Natural killer cell (primary cell): ENCODE measurements at places on chromosomes 3 and 15. TPM values are rescaled to one million over a fixed set of nuclear protein-coding genes. Genes with fewer than 3 reads are reported as not detected.

SLC33A1 gene
- total RNA-seq = 25.2 TPM

CKMT1B gene
- total RNA-seq = not detected

ATP13A4 gene
- 3.6 TPM for total RNA-seq

CA12 gene
- not detected for total RNA-seq

CHST13 gene
- 0.19 TPM for total RNA-seq

MAPKAPK3 gene
- total RNA-seq = 57.7 TPM

C3orf49 gene
- not detected for total RNA-seq

WDR6 gene
- total RNA-seq = 113 TPM

ECE2 gene
- not detected for total RNA-seq

IL17RE gene
- 1.5 TPM for total RNA-seq

SERINC4 gene
- not detected for total RNA-seq

ALG1L2 gene
- total RNA-seq = 1.3 TPM

JAGN1 gene
- 15.5 TPM for total RNA-seq

CIP2A gene
- total RNA-seq = 3.6 TPM

ACSBG1 gene
- 0.07 TPM for total RNA-seq

DNA sequence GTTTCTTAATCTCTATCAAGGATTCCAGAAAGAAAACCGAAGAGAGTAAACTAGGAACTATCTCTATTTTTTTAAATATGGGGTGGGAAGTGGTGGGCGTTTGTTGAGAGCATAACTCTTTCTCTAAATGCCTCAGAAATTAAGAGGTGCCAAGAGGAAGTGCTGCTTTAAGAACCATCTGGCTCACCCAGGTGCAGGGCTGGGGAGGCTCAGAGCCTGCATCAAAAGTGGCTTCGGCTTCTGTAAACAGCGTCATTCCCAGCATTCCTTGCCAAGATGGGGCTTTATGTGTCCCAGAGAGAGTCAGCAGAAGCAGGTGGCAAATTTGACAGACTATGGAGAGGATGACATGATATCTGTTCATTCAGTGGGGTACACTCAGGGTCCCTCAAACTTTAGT lies 123.3 kb upstream of the BFSP2 start:
- no peak for DNase-seq

- no peak for DNase-seq
Observed at GRCh38 chr15:99850517-99850916, 117.3 kb upstream of the LYSMD4 start.

GRCh38 chr3:15918988-15919387 lies 121.2 kb upstream of the ANKRD28 start:
- DNase-seq = no peak

- DNase-seq = peak; percentile 42
Observed at GRCh38 chr15:65132878-65133547, 595 bp downstream of the PDCD7 start.

- no peak for DNase-seq
Observed at GRCh38 chr15:98703126-98703685, 54.9 kb downstream of the IGF1R start.

GRCh38 chr15:57647791-57648130 lies 56.1 kb downstream of the MYZAP start:
- DNase-seq = no peak

- no peak for DNase-seq
Observed at GRCh38 chr15:56805466-56806147, 72.3 kb upstream of the ZNF280D start.

GRCh38 chr3:164095949-164096348 lies 982.3 kb downstream of the SI start:
- no peak for DNase-seq

- DNase-seq = no peak
Observed at GRCh38 chr3:120025520-120025919, 68.7 kb downstream of the GSK3B start.

DNA sequence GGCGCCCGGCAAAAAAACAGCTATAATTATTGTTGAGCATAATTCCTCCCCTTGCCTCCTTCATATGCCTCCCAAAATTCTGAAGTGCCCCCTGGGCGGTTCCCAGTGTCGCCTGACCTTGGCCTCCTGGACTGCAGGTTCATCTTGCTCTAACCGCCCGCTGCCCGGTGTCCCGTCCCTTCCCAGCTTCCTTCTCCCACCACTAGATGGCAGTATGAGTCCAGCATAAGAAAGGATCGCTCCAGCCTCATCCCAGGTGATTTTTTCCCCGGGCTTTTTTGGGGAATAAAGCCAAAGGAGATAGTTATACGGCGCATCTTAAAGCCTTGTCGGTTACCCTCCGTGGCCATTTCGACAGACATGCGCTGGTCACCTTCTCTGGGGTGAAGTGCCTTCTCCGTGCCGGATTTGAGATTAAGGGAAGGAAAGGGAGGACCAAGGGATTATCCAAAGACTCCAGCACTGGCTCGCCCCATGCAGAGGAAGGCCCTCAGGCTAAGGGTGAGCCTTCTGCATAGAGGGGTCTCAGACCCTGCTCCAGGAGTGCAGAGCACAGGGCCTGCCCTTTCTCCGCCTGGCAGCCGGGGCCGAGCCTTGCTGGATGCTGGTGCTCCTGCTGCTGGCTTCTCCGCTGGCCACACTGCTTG lies 45.8 kb upstream of the TRA2B start:
- DNase-seq = peak; percentile 39

- peak; percentile 74 for DNase-seq
Observed at GRCh38 chr3:13040361-13041074, 32.7 kb downstream of the IQSEC1 start.

DNA sequence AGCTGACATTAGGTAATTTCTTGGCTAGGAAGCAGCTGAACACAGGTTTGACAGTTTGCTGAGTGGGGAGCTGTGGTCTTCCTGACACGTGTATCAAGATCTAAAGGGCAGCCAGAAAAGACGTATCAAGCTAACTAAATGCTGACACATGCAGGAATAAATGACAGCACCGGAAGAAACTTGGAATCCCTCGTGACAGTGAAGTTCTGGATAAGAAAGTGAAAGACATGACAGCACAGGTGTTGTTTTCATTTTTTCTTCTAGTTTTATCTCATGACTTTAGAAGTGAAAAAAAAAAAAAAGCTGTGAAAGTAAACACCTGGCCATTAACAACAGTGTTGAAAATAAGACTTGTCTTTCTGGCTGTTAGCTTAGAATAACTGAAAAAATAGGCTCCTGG lies 48.7 kb downstream of the FGF7 start:
- DNase-seq = peak; percentile 3

DNA sequence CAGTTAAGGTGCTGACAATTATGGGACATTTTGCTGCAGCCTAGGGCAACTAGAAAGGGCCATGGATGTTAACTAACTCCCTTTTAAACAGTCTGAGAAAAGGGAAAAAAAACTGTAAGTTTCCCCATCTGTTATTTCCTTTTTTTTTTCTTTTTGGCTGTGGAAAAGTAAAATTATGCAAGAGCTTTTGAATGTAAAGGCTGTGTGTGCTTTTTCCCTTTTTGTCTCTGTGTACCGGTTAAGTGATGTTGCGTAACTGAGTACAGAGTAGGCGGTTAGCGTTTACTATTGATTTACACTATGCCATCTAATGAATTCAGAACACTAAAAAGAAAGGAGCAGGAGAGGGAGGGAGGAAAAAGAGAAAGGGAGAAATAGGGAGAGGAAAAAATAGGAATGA lies 403.6 kb downstream of the TIGIT start:
- DNase-seq = no peak

- no peak for DNase-seq
Observed at GRCh38 chr3:125300416-125300815, 74.7 kb downstream of the ZNF148 start.

- no peak for DNase-seq
Observed at GRCh38 chr3:14798231-14798630, 20.5 kb upstream of the FGD5 start.

- DNase-seq = no peak
Observed at GRCh38 chr3:169237201-169237600, 426.3 kb downstream of the MECOM start.

DNA sequence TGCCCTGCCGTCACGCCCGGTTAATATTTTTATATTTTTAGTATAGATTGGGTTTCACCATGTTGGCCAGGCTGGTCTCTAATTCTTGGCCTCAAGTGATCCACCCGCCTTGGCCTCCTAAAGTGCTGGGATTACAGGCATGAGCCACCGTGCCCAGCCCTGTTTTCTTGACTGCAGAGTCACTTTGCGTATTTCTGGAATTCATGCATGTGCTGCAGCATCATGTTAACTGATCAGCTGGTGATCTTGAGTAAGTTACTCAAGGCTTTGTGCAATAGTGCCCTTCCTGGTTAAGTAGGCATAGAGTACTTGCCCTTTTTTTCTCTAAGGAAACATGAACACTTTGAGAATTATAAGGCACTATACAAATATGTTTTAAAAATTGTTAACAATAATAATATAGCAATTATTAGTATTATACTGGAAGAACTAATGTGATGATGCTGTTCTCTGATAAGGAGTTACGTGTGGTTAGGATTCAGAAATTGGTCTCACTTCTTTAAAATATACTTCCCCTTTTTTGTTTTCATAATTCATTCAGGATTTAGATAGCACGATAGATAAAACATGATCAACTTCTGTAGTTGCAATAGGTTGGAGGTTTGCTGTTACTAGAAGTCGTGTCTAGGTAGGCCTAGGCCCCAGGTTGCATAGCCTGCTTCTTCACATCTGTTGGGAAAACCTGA lies 33.6 kb downstream of the GPR171 start:
- no peak for DNase-seq

- DNase-seq = peak; percentile 18
Observed at GRCh38 chr3:148957586-148957985, 33.8 kb upstream of the GYG1 start.

- no peak for DNase-seq
Observed at GRCh38 chr3:36476286-36476942, 96.1 kb downstream of the STAC start.

DNA sequence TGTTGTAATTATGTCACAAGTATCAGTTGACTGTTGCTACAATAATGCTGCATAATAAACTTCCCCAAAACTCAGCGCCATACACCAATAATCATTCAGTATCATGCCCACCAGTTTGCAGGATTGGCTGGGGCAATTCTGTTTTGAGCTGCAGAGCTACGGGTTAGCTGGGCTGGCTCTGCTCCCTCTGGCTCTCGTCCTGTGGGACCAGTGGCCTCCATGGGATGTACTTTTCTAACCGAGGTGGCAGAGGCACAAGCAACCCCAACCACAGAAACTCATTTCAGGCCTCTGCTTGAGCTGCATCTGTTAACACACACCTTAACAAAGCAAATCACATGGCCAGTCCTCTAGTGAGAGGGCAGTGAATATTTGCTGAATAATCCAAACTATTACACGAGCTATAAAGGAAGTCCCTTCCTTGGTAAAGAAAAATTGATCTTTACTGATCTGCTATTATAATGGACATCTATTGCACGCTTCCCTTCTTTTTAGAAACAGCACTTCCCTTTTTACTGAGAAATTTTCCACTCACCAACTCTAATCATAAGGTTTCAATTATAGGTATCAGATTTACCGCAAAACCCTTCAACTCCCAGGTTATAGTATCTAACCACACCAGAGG lies 10.9 kb upstream of the BCL2A1 start:
- DNase-seq = no peak

GRCh38 chr3:110628650-110629301 lies 442.8 kb upstream of the NECTIN3 start:
- no peak for DNase-seq

GRCh38 chr3:59467476-59467875 lies 417.7 kb upstream of the CFAP20DC start:
- no peak for DNase-seq

GRCh38 chr3:120536642-120537041 lies 59.5 kb upstream of the NDUFB4 start:
- no peak for DNase-seq

GRCh38 chr3:98593046-98593936 lies at the start of gene CPOX:
CPOX (minus strand) TSS chr3:98593611; CDS start chr3:98593504, 107 bp downstream.
- peak; percentile 88 for DNase-seq

GRCh38 chr3:47871389-47871788 lies 68.5 kb downstream of the DHX30 start:
- no peak for DNase-seq

- DNase-seq = no peak
Observed at GRCh38 chr3:120469882-120470301, 19.1 kb upstream of the FSTL1 start.

DNA sequence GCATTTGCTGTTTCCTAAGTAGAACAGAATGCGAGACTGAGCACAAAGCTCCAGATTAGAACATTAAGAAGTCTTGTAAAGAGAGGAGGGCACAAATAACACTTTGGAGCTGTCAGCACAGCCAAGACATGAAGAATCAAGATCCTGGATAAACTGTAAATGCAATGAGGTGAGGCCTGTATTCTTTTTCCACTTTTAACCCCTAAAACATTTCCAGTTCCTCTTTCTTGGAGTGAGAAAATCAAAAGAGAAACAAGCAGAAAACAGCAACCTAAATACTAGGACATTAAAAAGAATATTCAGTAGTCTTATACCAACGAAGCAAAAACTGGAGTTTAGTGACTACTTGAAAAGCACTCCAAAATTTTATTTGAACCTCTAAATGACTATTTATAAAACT lies 204.3 kb downstream of the ZBTB20 start:
- no peak for DNase-seq

DNA sequence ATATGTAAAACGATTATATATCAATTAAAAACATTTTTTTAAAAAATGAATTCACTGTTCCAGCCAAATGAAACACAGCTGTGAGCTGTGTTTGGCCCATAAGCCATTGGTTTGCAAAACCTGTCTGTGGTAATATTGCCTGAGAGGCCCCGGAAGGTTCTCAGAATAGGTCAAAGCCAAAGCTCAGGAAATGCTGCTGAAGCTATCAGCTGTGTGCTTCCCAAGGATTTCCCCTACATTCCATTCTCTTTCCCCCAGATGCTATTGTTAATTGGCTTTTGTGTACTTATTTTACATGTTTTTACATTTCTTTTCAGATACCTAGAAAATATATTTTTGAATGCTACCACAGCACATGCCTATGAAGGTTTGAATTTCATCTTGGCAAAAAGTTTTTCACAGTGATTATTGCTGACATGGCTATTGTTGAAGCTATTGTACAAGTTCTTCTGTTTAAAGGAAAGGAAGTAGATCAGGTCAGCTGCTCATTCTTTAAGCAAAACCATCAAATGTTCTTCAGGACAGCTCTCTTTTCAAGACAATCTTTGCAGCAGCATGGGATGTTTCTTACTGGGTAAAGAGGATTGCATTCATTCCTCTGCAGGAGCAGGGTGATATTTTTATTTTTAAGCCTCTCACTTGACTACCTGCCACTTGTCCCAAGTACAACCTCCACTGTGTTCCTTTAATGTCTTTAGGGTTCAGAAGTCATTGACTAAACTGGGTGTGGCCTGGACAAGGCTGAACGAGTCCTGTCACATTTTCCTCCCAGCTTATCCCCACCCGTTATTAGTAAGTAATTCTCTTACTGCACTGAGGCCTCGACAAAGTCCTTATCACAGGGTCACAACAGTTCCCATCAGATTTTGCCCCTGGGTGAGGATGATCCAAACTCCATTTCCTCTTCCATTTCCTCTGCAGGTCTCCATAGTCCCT lies 26.3 kb upstream of the BNC1 start:
- no peak for DNase-seq

GRCh38 chr3:140929446-140929845 lies 12.2 kb upstream of the SLC25A36 start:
- DNase-seq = no peak

- DNase-seq = no peak
Observed at GRCh38 chr3:133573629-133574194, at the start of gene CDV3. CDV3 (plus strand) TSS chr3:133573686; CDS start chr3:133574045, 359 bp downstream.
